Foreskin keratinocyte (primary cell): ENCODE measurements at places on chromosomes 5 and 9.
A peak's percentile ranks its signal among the peaks of the same experiment; 100 is the strongest.

- DNase-seq = no peak
Measured at GRCh38 chr9:77166193-77166592, 11.1 kb upstream of the VPS13A start.

- DNase-seq = peak; percentile 14
Measured at GRCh38 chr5:129569295-129569694, 109.2 kb downstream of the ADAMTS19 start.

GRCh38 chr9:12880406-12881015 is 105.7 kb downstream of the LURAP1L start:
- DNase-seq = no peak

GRCh38 chr5:94248175-94248875 is 370.1 kb downstream of the KIAA0825 start:
- no peak for DNase-seq

- DNase-seq = peak; percentile 58
Measured at GRCh38 chr5:61604076-61605025, 272.3 kb downstream of the ZSWIM6 start.

GRCh38 chr9:94799578-94800264 is 73.2 kb downstream of the AOPEP start:
- DNase-seq = no peak

DNA sequence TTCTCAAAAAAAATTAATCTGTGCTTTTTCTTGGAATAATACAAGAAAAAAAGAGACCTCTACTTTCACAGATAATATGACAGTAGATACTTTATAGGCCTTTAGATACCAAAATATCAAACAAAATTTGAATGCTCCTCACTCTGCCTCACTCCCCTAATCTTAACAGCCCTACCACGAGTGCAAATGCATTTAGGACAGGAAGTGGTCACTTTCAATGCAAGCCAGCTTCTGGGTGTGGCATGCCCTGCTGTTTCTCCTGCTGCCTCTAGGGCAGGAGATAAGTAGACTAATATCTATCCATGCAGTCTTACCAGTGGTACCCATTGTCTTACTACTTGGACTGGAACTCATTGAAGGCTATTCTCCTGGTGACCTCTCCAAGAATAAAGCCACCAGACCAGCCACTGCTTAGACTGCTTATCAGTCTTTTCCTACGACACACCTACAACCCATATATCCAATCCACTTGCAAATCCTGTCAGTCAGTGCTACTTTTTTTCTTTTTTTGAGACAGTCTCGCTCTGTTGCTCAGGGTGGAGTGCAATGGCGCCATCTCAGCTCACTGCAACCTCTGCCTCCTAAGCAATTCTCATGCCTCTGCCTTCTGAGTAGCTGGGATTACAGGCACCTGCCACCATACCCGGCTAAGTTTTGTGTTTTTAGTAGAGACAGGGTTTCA is 23.0 kb downstream of the FRRS1L start:
- no peak for DNase-seq

GRCh38 chr9:99199938-99200539 is 21.7 kb downstream of the ALG2 start:
- no peak for DNase-seq

DNA sequence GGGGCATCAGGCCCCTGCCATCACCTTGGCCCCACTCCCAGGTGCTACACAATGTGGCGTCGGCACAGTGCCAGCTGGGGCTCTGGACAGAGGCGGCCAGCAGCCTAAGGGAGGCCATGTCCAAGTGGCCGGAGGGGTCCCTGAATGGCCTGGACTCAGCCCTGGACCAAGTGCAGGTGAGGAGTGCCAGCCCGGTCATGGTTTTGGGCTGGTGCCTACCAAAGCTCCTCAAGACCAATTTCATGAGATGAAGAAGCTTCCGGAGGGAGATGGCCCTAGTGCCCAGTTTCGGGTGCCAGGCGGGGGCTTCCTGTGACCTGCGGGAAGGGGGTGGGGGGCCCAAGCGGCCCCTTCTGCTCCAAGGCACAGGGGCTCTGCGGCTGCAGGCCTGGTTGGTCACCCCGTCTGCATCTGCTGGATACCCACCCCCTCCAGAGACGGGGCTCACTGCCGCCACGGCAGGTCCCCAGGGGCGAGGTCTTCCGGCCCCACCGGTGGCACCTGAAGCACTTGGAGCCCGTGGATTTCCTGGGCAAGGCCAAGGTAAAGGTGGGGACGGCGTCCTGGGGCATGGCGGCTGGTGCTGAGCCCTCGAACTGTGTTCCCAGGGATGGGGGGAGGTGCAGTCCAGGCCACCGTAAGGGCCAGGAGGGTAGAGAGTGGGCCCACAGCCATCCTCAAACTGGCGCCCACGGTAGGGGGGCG is 5.8 kb downstream of the NOXA1 start:
- no peak for DNase-seq

DNA sequence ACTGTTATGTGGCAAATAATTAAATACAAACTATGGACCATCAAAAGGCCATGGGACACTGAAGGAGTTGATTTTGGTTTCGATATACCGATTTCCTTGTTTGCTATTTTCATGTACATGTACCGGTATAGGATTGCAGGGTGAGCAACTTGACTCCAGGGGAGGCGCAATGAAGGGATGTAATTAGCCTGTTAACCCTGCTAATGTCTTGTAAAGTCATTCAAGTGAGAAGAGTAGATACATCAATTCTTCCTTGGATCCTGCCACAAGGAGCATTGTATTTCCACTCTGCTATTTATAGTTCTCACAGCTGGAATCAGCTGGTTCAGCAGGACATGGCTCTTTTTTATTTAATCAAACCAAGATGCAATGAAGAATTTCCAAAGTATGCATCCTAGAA is 102.0 kb downstream of the STK32A start:
- no peak for DNase-seq

- no peak for DNase-seq
Measured at GRCh38 chr5:60207040-60207439, 313.5 kb upstream of the PDE4D start.
